ENCODE measurements at places on chromosomes 3 and 15.

GRCh38 chr15:48962662-48963523, 826 bp downstream of the SHC4 start:
- no peak for DNase-seq

- no peak for DNase-seq
These were observed 68.0 kb downstream of the GMPS start for GRCh38 chr3:155938409-155938808.

- no peak for DNase-seq
These were observed 8.1 kb downstream of the NKTR start for GRCh38 chr3:42608581-42608980.

GRCh38 chr3:5136919-5137429, 14.9 kb downstream of the ARL8B start:
- no peak for DNase-seq

DNA sequence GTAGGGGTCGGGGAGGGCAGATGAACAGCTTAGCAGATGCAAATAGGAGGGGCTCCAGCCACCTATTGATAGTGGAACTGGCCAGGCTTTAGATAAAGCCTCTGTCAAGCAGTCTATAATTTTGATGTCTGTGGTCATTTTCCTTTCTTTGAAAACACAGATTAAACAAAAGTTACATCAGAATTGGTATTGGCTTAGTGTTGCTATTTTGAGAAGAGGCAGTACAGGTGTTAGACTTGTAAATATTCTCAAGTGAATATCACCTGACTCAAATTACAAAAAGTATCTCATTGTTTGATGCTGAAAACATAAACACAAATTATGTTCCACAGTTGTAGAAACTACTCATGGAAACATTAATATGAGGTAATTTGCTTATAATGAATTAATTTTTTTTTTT, 18.1 kb downstream of the GHRL start:
- DNase-seq = no peak

- DNase-seq = no peak
These were observed 658.2 kb upstream of the LMCD1 start for GRCh38 chr3:7843441-7843840.

DNA sequence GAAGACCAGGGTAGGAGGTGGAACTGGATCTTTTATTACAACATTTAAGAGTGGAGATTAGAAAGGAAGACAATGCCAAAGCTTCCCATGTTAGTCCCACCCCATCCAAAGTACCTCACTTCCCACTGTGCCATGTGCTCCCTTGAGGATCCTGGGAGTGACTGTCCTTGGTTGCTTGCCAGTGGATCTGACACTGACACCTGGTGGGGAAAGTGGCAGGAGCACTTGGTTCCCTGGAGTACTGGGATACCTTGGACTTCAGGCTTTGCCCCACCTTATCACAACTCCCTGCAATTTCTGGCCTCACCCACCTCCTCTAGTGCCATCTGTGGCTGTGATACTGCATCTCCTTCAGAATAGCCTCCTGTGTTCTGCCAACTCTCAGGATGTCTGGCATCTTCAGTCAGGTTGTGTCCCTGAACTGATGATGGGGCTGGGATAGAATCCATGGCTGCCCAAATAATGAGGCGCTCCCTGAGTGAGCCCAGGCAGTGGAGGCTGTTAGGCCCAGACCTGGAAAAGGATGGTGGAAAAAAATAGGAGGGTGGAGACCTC, 1.3 kb downstream of the ELL3 start:
- no peak for DNase-seq

- no peak for DNase-seq
These were observed 660 bp upstream of the RTF1 start for GRCh38 chr15:41416128-41416741.

- DNase-seq = peak; percentile 17
These were observed 213.8 kb upstream of the STAC start for GRCh38 chr3:36166477-36166876.

- no peak for DNase-seq
These were observed 72.8 kb downstream of the VGLL4 start for GRCh38 chr3:11570789-11571495.

- DNase-seq = no peak
These were observed 13.5 kb upstream of the GRAMD1C start for GRCh38 chr3:113825090-113825489.

DNA sequence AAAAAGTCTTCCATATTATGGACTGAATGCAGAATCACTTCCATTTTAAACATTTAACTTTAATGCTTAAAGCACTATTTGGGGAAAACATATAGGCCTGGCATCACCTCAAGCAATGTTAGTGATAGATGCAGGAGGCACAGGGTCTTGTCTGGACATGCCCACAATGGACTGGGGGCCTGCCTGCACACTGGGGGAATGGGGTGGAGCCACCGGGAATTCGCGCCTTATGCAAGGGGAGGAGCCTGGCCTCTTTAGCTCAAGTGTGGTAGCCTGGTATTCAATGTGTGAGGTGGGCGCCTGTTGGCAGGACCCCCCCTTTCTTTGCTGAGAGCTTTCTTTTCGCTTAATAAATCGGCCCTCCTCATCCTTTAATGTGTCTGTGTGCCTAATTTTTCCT, 29.9 kb downstream of the ACKR4 start:
- DNase-seq = no peak

GRCh38 chr3:177463863-177464262, 266.6 kb upstream of the TBL1XR1 start:
- no peak for DNase-seq

- no peak for DNase-seq
These were observed 3.0 kb downstream of the ARHGAP31 start for GRCh38 chr3:119297169-119297568.

DNA sequence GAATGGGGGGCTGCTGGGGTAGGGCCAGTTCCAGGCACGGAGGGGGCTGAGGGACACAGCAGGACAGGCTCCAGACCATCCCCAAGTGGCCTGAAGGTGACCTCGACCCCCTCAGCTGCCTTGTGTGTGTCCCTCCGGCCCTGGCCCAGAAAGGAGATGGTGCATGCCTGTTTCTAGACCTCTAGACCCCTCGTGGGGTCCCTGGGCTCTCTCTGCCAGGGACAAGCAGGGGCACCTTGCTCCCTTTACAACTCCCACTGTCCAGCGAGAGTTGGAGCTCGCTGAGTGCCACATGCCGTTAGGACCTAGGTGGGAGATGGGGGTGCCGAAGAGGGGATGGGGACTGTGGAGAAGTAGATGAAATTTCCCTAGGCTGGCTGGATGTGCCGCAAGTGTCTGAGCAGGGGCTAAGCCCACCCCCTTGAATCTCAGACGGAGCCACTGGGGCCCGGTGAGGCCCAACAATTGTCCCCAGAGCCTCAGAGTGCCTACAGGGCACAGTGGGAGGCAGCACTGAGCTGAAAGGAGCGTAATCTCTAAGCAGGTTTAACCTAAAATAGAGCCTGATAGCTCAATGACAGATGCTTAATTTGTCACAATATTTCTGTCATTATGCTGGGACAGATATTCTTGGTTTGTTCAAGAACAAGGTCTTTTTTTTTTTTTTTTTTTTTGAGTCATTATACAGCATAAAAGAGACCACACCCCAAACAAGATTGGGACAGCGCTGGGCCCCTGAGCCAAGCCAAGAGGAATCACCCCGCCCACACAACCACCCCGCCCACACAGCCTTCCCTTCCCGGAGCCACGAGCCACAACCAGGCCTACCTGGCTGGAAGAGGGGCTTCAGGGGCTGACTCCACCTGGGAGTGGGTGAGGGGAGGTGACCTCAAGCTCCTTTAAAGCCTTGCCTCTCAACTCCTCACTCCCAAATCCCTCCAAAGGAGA, 23.6 kb upstream of the KLF13 start:
- no peak for DNase-seq

- DNase-seq = no peak
These were observed 15.9 kb upstream of the SLC4A7 start for GRCh38 chr3:27500035-27500434.

DNA sequence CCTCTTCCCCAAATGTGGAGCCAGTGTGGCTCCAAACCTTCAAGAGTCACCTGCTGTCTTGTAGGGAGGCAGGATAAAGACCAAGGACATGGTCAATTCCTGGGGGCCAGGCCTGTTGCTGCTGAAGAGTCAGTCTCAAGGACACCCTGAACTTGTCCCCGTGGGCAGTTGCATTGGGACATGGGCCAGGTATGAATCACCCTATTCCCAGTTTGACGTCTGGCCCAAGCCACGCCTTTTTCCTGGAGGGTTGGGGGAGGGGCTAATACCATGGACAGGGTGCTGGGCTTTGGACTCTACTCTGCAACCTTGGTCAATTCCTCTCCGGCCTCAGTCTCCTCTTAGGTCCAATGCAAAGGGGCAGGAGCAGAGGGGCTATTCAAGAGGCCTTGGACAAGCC, 10.4 kb downstream of the ATP2B2 start:
- DNase-seq = peak; percentile 29

DNA sequence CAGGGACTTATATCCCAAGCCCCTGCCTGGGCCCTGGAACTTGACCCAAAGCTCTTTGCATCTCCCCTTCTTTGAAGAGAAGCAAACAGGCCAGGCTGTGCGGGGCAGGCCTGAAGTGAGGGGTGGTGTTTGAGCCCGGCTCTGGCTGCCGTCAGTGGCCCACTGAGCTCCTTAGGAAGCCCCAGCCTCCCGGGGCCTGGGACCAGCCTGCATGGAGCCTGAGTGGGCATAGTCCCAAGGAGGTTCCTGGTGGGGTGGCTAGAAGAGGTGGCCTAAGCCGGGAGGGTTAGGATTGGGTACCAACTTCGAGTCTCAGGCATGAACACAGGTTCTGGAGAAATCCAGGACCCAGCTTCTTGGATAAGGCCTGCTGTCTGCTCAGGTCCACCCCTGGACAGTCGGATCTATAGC, 6.4 kb downstream of the TMIE start:
- no peak for DNase-seq

GRCh38 chr15:87896936-87897335, 359.6 kb downstream of the NTRK3 start:
- DNase-seq = no peak

- DNase-seq = no peak
These were observed 258.2 kb upstream of the STT3B start for GRCh38 chr3:31274326-31275024.

- no peak for DNase-seq
These were observed 526.9 kb downstream of the PYDC2 start for GRCh38 chr3:191987831-191988350.

DNA sequence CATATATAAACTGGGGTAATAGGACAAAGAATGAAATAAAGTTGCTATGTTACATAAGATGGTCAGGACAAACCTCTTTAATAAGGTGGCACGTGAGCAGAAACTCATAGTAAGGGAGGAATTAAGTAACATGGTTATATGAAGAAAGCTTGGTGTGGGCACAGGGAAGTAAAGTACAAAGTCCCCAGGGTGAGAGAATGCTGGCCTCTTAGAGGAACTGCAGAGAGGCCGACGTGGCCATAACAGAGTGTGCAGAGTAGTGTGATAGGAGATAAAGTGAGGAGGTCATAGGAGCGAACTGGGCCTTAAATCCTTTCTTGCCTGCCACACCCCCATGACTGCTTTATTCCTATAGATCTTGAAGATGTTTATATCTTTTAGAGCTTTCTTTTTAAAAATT, 17.4 kb upstream of the RBMS3 start:
- DNase-seq = no peak

- no peak for DNase-seq
These were observed 50.2 kb upstream of the GMNC start for GRCh38 chr3:190912736-190913135.

DNA sequence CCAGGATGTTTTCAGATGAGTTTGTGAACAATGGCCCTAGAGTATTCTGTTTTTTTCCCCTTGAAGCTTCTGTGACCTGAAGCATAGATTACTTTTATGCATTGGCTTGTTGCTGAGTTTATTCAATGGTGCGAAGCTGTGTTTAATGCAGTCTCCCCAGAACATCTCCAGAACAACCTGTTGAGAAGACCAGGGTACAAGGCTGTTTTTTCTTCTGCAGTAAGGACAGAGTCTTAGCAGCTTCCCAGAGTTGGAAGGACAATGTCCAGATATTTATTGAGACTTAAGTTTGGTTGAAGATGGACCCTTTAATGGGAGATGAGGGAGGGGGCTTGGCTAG, 295.6 kb downstream of the LRTM1 start:
- DNase-seq = no peak

DNA sequence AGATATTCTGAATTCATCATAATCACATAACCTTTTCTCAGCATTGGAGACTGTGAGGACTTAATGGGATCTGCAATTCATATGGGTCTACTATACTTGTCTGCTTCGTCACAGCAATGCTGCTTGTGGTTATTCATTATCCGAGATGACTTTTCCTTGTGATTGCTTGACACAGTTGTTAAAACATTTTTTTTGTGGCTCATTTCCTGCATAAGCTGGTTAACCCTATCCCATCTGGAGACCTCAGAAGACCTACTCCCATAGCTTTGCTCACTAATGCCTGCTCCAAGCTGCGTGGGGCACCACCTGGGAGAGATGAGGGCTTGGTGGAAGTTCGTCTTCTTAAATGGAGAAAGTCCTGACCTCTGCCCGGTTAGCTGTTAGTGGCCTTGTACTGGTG, 360.8 kb downstream of the CHST2 start:
- DNase-seq = no peak

DNA sequence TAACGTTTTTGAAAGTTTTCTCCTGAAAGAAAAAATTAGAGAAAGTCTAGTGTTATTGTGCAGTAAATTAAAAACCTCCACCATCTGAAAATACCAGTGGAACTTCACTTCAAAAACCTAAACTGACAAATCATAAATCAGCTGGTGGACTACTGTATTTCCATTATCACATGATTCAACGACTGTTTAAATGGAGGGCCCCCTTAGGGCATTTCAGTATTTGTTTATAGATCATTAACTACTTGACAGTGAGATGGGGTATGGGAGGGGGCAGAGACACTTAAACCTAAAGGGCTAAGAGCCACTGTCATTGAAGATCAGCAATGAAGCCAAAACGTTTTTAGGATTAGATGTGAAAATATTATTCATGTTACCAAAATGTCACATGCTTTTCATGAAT, 8.8 kb upstream of the C15orf61 start:
- no peak for DNase-seq

DNA sequence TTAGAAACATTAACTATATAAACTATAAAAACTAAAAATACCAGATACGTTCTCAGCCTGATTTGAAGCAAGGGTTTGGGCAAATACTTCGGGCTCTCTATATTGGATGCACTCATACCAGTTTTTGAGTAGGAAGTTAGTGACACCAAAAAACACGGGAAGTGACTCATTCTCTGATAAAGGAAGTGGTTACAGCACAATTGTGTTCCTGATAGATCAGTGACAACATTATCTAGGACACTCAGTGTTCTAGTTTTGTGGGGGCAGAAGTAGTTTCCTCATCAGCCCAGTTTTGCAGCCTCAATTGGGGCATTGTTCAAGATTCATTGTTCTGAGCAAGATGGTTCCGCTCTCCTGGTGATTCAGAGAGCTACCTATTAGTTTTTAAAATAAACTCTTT, 469.6 kb upstream of the DPPA4 start:
- DNase-seq = peak; percentile 93

GRCh38 chr15:99212406-99212805, 37.0 kb downstream of the TTC23 start:
- peak; percentile 57 for DNase-seq

GRCh38 chr3:58798312-58798711, 131.7 kb upstream of the FAM3D start:
- no peak for DNase-seq
